Large intestine (tissue), 12 donors: ENCODE measurements at places on chromosomes 13 and 19.
A peak's percentile ranks its signal among the peaks of the same experiment; 100 is the strongest.

DNA sequence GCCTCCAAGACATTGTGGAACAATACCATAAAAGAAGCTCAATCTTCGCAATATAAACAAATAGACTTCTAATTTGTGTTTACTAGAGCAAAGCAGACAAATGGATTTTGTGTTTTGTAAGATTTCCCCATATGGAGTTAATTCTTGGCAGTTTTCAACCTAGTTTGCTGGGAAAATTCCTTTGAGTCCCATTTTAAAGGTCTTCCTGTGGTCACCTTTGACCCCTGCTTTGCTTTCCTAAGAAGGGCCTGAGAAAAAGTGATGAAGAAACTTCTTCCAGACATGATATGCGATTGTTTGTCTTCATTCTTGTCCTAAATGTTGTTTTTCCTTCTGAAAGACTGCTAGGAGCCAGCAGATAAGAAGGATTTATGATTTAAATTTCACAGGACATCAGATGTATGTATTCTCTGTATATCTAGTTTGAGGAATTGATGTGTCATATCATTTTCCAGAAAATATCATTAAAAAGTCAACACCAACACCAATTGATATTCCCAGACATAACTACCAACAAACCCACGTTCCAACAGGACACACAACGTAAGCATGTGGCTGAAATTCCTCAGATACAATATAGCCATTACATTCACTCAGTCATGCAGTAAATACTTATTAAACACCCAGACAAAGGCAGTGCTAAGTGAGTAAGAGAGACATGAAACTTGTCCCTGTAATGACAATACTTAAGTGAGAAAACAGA lies 276.4 kb downstream of the LHFPL6 start:
- H3K36me3 ChIP-seq, result no peaks in the 10 kb centered on the region
- H3K27ac ChIP-seq, result no peak overlapping the region
- H3K4me3 ChIP-seq, result no peak overlapping the region
- no peaks in the 10 kb centered on the region for H3K27me3 ChIP-seq

DNA sequence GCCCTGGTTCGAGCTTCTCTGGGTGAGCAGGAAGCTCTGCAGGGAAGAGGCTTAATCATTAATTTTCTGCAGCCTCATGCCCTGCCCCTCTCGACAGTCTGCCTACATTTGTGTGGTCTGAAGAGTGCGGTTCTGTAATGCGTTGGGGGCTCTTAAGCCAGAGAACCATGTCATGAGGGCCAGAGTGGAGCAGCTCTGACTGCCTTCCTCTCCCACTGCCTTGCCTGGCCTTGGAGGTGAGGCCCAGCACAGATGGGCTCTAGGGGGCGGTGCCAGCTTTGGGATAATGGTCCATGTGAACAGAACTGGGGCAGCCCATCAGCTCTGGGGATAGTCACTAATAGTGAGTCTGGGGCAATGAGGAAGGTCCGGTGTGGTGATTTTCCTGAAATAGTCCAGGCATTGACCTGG lies 5.7 kb downstream of the FGF9 start:
- peak overlapping the region; percentile 73 for H3K4me3 ChIP-seq
- peak; percentile 37 for DNase-seq
- H3K27ac ChIP-seq, result peak overlapping the region; percentile 80
- H3K4me1 ChIP-seq, result no peaks in the 10 kb centered on the region

DNA sequence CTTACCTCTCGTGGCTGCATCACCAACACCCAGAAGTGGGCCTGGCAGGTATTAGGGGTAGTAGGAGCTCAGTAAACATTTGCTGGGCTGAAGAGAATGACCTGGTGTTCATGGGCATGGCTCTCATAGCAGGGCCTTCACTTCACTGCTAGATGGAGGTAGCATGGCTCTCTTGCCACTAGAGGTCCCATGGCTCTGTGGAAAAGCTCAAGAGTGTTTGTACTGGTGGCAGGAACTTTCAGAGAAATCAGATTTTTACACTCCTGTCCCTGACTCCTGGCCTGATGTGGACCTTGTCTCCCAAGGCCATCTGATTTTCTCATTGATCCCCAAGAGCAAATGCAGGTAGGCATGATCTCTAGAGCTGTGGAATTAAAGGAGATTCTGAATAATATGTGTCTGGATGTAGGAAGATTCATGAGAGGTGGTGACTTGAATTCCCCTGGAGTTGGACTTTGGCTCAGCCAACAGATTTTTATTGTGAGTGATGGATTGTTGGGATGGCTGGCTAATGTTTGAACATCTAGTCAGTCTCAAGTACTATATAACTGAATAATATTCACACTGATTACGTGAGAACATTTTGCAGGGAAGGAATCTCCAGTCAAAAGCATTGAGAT lies 5.7 kb downstream of the ZNF574 start:
- no peak for DNase-seq
- H3K36me3 ChIP-seq, result peaks cover 35% of the 10 kb centered on the region
- H3K27ac ChIP-seq, result no peak overlapping the region
- H3K4me1 ChIP-seq, result peaks cover 13% of the 10 kb centered on the region
- no peaks in the 10 kb centered on the region for H3K27me3 ChIP-seq

GRCh38 chr19:1882089-1882785 lies 3.1 kb downstream of the ABHD17A start:
- no peak overlapping the region for H3K4me3 ChIP-seq
- peaks cover 13% of the 10 kb centered on the region for H3K36me3 ChIP-seq
- no peaks in the 10 kb centered on the region for H3K27me3 ChIP-seq
- DNase-seq, result no peak

DNA sequence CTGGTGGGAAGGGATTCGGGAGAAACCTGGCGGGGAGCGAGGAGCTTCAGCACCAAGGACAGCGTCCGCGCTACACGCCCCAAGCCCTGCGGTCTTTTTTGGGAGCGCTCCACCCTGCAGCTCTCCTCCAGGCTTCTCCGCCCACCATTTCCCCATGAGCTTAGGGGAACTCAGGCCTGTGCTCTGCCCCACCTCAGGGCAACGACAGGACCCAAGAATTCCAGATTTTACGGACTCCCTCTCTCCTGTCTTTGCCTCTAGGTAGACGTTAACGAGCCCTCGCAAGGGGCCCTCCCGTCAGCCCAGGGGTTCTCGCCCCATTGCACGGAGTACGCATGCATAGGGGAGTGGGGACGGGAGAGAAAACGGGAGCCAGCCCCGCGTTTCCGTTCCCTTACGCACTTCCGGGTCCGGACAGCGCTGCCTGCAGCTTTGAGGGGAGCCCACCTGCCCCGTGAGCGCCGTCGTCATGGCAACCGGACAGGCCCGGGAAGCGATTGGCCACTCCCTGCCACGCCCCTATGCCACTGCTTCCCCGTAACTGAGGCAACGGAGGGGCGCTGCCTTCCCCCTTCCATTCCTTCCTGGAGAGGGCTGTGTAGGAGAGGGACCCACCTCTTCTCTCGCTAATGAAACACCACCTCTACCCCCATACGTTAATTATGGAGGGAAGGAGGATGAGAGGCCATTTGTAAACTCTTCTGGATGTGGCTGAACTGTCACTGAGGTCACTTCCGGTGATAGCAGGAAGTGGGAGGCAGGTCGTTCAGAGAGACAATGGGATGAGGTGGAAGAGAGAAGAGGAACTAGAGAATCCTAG lies 20.8 kb downstream of the NOVA2 start:
- H3K27me3 ChIP-seq, result peaks cover 20% of the 10 kb centered on the region
- no peak overlapping the region for H3K27ac ChIP-seq
- H3K4me3 ChIP-seq, result peak overlapping the region; percentile 26
- no peaks in the 10 kb centered on the region for H3K36me3 ChIP-seq
- H3K4me1 ChIP-seq, result peaks cover 5% of the 10 kb centered on the region

GRCh38 chr19:31315652-31316051 lies 33.6 kb downstream of the TSHZ3 start:
- H3K4me1 ChIP-seq, result no peaks in the 10 kb centered on the region
- peaks cover 6% of the 10 kb centered on the region for H3K27me3 ChIP-seq
- no peak for DNase-seq
- no peak overlapping the region for H3K27ac ChIP-seq

DNA sequence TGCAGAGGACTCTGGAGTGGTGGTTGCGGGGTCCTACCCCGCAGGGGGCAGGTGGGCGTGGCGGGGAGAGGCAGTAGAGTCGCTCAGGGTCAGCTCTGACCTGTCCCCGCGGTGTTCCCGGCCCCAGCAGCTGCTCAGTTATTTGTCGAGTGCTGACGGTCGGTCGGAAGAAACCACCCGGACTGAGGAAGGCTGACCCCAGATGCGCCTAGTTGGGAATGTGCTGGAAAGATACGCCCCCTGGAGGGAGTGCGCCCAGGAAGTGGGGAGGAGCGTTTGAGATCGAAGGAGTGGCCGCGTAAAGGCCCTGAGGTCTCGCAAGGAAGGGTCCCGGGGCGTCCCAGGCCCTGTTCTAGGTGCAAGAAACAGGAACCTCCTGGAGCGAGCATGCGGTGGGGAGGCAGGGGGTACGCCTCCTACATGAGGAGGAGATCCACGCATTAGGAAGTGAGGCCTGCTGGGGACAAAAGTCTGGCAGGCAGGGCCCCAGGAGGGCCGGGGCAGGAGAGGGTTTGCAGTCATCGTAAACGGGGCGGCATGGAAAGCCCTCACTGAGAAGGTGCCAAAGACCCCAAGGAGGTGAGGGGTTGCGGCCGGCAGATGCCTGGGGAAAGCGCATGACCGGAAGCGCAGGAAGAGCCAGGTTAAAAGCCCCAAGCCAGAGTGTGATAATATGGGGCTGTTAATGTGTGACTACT lies 9.2 kb downstream of the CCDC8 start:
- H3K4me3 ChIP-seq, result peak overlapping the region; percentile 60
- peaks cover 27% of the 10 kb centered on the region for H3K4me1 ChIP-seq
- H3K27ac ChIP-seq, result peak overlapping the region; percentile 93
- no peaks in the 10 kb centered on the region for H3K27me3 ChIP-seq
- DNase-seq, result peak; percentile 89

DNA sequence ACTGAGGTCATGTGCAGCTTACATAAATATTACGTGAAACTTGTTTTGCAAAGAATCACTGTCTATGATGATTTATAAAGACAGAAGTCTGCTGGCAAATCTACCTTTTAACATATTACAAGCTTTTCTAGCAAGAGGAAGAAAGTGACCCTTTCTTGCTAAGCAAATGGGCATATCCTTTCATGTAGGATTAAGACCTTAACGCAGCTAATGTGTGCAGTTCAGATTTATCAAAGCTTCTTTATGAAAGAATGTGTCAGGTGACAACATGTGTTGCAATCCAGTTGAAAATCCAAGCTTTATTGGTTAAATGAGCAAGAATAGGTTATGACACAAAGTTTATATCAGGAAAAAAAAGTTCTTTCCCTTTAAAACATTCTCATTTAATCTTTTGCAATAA lies 115.6 kb upstream of the NBEA start:
- peak; percentile 27 for DNase-seq
- no peaks in the 10 kb centered on the region for H3K27me3 ChIP-seq
- no peak overlapping the region for H3K4me3 ChIP-seq
- no peak overlapping the region for H3K27ac ChIP-seq
- H3K4me1 ChIP-seq, result no peaks in the 10 kb centered on the region
- no peaks in the 10 kb centered on the region for H3K36me3 ChIP-seq

DNA sequence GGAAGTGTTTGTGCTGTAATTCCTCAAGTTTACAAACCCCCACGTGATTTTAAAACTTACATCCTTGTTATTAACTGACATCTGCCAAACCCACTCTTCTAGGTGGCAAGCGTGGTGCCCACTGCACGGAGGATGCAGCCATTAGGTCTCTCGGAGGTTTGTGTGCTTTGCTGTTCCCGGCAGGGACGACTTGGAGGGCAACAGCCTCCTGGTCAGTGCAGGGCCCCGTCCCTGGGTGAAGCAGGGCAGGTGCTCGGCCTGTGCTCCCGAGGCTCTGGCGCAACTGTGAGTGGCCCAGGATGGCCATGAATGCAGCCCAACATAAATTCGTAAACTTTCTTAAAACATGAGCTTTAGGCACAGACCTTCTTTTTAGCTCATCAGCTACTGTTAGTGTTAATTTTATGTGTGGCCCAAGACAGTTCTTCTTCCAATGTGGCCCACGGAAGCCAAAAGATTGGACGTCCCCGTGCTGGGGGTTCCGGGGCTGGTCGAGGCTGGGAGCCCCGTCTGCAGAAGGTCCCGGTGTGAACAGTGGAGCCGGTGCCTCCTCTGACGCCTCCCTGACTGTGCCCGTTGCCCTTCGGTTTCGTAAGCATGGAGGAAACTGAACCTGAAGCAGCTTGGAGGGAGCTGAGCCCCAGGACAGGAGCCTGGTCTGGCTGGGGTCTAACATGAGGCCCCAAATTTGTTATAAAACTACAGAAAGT lies 11.9 kb downstream of the GAS6 start:
- H3K36me3 ChIP-seq, result peaks cover 6% of the 10 kb centered on the region
- no peak overlapping the region for H3K4me3 ChIP-seq
- H3K4me1 ChIP-seq, result peaks cover 47% of the 10 kb centered on the region
- no peak overlapping the region for H3K27ac ChIP-seq

DNA sequence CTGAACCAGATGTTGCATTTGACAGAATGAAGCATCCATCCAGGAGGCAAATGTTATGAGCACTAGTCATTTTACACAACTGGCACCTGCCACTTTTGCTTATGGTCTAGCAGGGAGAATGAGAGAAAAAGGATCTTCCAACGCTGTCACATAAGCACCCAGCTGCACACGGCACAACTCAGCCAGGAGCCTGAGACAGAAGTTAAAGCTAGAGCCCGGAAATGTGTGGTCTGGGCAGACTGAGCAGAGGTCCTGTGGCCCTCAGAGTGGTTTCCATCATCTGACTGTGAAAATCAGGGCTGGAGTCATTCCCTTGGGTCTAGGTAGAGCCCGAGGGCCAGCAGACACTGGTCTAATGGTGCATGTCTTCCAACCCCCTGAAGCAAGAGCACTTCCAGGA lies 78.4 kb upstream of the XPO4 start:
- peaks cover 37% of the 10 kb centered on the region for H3K36me3 ChIP-seq
- no peak for DNase-seq
- no peak overlapping the region for H3K4me3 ChIP-seq
- no peaks in the 10 kb centered on the region for H3K27me3 ChIP-seq
- no peaks in the 10 kb centered on the region for H3K4me1 ChIP-seq

DNA sequence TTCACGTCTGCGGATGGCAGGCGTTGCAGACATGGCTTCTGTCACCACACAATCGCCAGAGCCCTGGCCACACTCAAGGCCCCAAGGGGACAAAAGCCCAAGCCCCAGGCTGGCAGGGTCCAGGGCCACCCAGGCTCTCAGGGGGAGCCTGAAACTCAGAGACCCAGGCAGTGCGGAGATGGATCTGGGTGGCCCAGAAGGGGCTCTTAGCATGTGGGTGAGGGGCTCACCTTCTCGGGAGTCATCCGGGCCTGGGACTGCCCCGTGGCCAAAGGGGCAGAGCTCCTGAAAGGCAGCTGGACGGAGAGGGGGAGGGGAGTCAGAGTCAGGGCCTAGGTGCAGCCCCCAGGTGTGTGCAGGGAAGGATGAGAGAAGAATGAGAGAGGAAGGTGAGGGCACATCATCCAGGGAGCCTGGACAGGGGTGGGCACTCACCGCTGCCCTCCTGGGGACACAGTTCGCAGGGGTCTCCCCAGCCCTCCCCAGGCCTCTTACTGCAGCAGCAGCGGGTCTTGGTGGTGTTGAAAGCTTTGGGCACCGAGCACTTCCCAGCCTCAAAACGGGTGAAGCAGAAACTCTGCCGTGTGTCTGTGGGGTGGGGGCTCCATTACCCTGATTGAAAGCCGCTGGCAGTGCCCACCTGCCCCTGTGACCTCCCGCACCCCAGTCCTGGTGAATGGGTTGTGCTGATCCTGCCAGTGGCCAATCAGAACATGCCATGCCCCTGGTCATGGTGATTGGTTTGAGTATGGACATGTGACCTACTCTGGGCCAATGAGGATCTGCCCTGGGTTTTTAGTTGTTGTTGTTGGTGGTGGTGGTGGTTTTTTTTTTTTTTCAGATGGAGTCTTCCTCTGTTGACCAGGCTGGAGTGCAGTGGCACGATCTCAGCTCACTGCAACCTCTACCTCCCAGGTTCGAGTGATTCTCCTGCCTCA lies 37.4 kb downstream of the CCL25 start:
- peaks cover 15% of the 10 kb centered on the region for H3K4me1 ChIP-seq
- DNase-seq, result no peak
- no peaks in the 10 kb centered on the region for H3K36me3 ChIP-seq
- no peaks in the 10 kb centered on the region for H3K27me3 ChIP-seq
- no peak overlapping the region for H3K27ac ChIP-seq
